ENCODE measurements at places on chromosomes 2 and 18.

GRCh38 chr18:22439447-22439846, 21.7 kb upstream of the CTAGE1 start:
- DNase-seq: no peak

DNA sequence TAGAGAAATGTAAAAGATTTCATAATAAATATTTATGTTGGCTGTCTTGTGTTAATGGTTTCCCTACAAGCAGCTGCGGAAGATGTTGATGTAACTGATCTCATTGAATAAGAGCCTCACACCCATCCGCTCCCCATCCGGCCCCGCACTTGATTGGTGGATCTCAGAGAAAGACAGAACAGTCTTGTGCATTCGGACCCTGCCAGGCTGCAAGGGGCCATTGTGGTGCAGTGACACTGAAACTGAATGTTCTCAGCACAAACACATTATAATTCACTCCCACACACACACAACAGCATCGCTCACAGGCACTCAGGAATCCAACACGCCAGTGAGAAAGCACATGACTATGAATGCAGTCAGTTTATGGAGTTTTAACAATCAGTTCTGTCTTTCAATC, 47.8 kb downstream of the PRELID3A start:
- no peak for DNase-seq

DNA sequence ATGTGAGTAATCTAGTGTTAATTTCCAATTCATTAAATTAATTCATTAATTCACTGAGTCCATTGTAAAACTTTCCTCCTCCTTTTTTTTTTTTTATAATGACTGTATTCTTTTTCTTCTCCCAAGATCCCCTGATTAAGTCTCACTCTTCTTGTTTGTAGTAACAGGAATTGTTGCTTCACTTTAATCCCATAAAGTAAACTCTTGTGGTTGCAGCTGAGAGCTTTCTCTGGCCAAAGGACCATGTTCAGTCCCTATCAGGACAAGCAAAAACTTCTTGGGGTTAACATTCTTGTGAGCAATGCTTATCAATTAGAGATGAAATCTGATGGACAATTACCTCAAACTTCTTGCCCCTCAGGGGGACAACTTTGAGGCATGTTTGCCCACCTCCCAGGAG, 400.2 kb upstream of the SPHKAP start:
- no peak for DNase-seq

DNA sequence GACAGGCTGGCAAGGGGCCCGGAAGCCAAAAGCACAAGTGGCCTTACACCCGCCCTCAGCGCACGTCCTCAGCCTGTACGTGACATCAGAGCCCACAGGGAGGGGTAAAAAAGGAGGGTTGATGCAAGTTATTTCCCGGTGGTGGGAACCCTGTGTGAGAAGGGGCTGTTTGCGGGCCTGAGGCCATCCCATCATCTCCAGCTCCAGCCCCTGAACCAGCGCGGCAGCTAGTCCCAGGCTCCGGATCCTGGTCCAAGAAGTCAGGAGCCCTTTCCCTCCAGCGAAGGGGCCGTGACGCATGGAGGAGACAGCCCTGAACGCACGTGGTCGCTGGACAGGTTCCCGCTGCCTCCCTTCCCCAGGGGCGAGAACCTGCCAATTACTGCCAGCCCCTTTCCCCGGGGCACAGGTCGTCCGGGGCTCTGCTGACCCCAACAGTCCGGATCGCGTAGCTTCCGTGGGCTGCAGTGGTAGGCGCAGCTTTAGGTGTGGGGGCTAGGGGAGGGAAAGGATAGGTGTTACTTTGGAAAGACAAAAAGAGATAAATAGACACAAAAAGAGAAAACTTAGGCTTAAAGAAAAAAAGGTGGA, 1.3 kb upstream of the LRP2 start:
- no peak for DNase-seq

DNA sequence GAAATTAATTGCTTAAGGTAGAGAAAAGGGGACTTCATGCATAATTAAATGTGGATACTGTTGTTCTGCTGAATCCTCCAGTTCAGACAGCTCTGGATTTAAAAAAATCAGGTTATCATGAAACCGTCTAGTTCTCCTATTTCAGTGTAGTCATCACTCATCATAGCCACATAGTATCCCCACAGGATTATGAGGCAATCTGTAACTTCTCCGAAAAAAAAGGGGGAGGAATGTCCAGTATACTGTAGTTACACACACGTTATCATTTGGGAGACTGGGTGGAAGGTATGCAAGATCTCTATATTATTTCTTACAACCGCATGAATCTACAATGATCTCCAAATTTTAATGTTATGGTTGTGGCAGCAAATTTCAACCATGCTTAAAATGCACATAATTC, 114.0 kb downstream of the HIBCH start:
- DNase-seq: no peak

GRCh38 chr18:60732143-60732542, 359.6 kb upstream of the MC4R start:
- no peak for DNase-seq

DNA sequence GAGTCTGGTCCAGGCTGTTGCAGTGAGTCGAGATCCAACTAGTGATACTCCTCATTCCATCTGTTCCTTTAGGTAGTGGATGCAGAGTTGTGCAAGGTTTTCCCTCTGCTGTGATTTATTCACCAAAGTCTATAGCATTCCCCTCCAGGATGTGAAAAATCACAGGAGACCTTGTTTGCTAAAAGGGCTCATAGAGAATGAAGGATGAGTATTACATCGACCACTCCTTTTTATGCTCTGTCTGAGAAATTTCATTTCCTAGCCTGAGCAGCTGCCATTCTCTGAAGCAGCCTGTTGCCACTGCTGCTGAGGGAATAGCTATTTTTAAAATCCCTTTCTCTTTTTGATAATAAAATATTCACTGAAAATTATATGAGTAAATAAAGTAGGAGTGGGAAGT, 134.1 kb upstream of the LRRTM1 start:
- no peak for DNase-seq

GRCh38 chr2:109135359-109136197, 6.6 kb downstream of the SH3RF3 start:
- no peak for DNase-seq

- no peak for DNase-seq
Observed at GRCh38 chr2:241615041-241615440, 21.9 kb downstream of the THAP4 start.

DNA sequence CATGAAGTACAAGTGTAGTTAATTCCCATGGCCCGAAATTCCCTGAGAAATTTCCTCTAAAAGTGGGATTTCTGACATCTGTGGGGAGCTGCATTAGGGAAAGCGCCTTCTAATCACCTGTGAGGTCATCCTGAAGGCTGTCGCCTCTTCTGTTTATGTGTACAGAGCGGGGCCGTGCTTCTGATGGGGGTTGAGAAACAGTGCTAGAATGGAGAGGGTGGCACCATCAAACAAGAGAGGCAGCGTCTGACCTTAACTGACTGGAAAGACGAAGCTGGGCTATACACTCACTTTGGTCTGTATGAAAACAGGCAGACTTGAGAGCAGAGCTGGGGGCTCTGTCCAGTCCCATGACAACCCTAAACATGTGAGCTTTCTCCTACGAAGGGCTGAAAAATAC, 44.2 kb upstream of the DNMT3A start:
- no peak for DNase-seq

DNA sequence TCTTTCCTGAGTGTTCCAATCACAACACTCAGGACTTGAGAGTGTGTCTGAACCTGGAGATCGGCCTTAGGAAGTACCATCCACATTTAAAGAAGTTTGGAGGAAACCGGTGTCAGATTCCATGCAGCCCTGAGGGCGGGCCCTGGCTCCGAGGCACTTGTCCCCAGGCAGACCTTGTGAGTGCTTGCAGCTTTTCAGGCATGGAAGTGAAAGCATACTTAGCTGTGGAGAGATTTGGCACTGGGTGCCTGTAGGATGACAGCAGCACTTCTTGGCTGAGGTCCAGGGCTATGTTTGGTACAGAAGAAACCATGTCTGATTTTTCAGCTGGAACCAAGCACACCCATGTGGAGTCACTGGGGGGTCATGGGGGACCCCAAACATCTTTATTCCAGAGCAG, 230.8 kb downstream of the SEPTIN10 start:
- DNase-seq: no peak

- no peak for DNase-seq
Observed at GRCh38 chr2:7627583-7627982, 710.4 kb downstream of the RNF144A start.

- no peak for DNase-seq
Observed at GRCh38 chr2:112831513-112831845, 5.1 kb downstream of the IL1B start.

DNA sequence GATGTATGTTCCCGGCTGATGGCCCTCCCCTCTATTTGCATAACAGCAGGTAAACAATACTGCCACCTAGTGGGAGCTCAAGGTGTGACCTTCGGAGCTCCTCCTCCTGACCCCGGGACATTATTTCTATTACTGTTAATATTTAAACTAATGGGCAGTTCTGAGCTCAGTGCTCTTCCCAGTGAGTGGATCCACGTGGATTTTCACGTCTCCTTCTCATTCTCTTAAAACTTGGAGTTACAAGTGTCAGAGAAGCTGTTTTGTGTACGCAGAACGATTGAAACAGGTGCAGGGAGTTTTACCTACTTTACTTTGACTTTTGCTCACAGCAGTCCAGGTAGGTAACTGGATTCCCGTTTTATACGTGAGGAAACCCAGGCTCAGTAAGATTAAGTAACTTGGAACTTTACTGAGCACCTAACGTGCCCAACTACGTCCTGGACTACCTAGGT, 127.3 kb downstream of the PRKCE start:
- DNase-seq: peak; percentile 11

- DNase-seq: no peak
Observed at GRCh38 chr18:62280786-62281185, 44.3 kb upstream of the TNFRSF11A start.

DNA sequence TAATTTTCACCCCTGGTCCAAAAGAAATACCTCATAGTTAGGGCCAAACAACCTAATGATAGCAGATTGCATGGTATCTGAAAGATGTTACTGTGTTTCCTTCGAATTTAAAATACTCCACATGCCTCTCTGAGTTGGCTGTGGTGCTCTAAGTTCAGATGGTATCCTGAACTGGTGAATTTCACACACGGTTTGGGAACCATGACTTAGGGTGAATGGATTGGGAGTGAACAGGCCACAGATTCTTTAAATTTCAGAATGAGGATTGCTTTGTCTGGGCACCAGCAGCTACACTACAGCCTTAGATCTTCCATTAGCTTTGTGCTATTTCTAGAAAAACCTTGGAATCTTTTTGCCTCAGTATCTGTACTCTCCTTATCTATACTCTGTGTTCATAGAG, 6.2 kb downstream of the GMCL1 start:
- no peak for DNase-seq

- DNase-seq: no peak
Observed at GRCh38 chr2:230885463-230886130, 20.9 kb downstream of the ITM2C start.

DNA sequence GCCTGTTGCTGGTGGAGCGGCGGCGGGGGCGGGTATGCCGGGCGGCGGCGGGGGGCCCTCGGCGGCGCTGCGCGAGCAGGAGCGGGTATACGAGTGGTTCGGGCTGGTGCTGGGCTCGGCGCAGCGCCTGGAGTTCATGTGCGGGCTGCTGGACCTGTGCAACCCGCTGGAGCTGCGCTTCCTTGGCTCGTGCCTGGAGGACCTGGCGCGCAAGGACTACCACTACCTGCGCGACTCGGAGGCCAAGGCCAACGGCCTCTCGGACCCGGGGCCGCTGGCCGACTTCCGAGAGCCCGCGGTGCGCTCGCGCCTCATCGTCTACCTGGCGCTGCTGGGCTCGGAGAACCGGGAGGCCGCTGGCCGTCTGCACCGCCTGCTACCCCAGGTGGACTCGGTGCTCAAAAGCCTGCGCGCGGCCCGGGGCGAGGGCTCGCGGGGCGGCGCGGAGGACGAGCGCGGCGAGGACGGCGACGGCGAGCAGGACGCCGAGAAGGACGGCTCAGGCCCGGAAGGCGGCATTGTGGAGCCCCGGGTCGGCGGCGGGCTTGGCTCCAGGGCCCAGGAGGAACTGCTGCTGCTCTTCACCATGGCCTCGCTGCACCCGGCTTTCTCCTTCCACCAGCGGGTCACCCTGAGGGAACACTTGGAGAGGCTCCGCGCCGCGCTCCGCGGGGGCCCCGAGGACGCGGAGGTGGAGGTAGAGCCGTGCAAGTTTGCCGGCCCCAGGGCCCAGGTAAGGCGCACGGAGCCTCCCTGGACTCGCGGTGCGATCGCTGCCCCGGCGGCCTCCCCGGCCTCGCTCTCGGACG, 1.0 kb downstream of the ZCCHC2 start:
- DNase-seq: no peak

GRCh38 chr2:146624430-146625160, 1220.2 kb upstream of the ACVR2A start:
- DNase-seq: no peak

DNA sequence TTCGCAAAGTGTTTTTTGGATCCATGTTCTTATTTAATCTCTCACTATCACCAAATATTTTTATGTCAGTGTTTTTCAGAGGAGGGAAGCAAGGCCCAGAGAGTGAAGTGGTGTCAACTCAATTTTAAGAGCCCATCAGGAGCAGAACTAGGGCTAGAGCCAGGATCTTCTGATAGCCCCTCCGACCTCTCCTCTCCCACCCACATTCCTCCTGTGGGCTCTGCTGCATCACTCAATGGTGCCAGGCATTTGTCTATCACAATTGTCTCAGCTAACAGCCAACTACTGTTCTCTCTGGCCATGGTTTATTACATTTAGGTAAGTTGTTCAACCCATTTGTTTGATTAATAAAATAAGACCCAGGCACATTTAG, 68.6 kb downstream of the MAPK4 start:
- DNase-seq: no peak

GRCh38 chr2:84631985-84632384, 115.7 kb downstream of the DNAH6 start:
- DNase-seq: no peak

DNA sequence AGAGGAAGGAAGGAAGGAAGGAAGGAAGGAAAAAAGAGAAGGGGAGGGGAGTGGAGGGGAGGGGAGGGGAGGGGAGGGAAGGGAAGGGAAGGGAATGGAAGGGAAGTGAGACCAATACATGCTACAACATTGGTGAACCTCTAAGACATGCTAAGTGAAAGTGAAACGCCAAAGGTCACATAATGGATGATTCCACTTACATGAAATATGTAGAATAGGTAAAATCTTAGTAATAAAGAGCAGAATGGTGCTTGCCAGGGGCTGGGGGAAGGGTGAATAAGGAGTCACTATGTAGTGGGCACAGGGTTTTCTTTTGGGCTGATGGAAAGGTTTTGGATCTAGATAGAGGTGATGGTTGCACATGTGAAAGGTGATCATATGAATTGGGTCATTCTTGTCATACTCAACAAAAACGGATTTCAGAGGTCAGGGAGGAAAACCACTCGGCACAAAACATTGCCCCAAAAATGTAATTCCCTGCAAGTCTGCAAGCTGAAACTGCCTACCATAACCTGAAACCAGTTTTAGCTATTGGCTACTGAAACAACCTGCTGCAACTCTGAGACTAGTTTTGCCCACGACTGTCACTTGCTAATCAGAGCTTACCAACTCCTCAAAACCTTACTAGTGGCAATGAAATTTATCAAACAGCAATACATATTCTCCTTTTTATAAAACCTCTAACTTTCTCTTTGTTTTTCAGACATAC, 59.2 kb downstream of the CCDC141 start:
- DNase-seq: peak; percentile 38

GRCh38 chr2:104938231-104938941, 84.5 kb downstream of the POU3F3 start:
- DNase-seq: peak; percentile 13

GRCh38 chr2:145985517-145985916, 1465.6 kb upstream of the ZEB2 start:
- no peak for DNase-seq

All from GM12878 (cell line).